ENCODE measurements at places on chromosomes 2 and 18. TPM values are rescaled to one million over a fixed set of nuclear protein-coding genes. Genes with fewer than 3 reads are reported as not detected.

MATN3 gene
- total RNA-seq = 2.9 TPM

CYRIA gene
- total RNA-seq = 18.1 TPM

ZBTB7C gene
- total RNA-seq = not detected

KCNF1 gene
- not detected for total RNA-seq

MPHOSPH10 gene
- 19.5 TPM for total RNA-seq

SKOR2 gene
- total RNA-seq = not detected

GATA6 gene
- total RNA-seq = 15.2 TPM

CCDC68 gene
- 1.8 TPM for total RNA-seq

AQP4 gene
- total RNA-seq = not detected

RETSAT gene
- 72.9 TPM for total RNA-seq

All from uterine smooth muscle cell (primary cell).